Skeletal muscle cell (primary cell): ENCODE measurements at places on chromosomes 4 and X.
A peak's percentile ranks its signal among the peaks of the same experiment; 100 is the strongest.

DNA sequence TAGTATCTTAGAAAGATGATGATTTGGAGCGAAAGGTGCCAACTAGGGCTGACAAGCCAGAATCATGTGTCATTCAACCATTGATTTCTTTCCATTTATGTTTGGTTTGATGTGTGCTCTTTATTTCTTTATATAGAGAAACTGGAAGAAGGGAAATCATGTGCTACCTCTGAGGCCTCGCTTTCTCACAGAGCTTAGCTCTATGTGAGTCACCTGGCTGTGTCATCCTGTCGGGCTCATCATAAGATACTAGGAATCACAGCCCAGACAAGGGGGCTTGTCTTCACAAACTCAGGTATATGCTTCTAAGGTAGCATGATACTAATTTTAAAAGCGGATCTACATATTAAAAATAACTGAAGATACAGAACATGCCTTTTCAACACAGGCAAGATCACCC, 81.7 kb upstream of the GPM6B start:
- no peak for DNase-seq

- no peak for DNase-seq
Measured at GRCh38 chrX:68824565-68825125, 4.2 kb upstream of the EFNB1 start.

DNA sequence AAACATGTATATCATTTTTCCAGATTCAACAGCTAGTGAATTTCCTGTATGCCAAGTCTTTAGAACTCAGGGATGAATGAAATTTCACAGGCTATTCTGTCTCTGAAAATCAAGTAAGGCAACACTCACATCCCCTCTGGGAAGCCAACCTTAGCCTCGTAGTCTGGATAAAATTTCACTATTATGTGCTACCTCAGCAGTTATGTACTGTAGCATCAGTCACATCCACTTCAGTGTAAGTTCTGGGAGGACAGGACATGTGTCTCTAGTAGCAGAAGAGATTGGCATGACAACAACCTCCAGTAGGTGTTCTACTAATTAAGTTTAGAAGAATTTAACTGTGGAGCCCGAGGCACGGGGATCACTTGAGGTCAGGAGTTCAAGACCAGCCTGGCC, 42.4 kb upstream of the HS3ST1 start:
- DNase-seq = no peak

GRCh38 chr4:100494166-100494565, 23.7 kb downstream of the EMCN start:
- DNase-seq = no peak

GRCh38 chr4:88147799-88148217, 10.6 kb downstream of the ABCG2 start:
- DNase-seq = no peak

DNA sequence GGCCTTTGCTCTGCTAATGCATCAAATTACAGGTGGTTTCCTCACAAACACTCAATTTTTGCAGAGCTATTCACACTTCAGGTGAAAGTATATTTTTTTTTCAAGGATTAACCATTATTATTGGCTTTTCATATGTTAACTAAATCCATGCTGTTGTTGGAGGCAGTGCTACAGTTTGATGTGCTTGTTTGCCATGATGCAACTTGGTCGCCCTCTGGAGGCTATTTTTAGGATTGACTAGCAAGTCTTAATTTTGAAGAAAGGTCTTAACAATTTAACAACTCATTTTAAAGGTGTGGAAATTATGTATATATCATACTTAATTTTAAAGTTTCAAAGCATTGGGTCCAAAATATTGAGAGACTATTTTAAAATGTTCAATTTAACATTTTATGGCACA, 168.8 kb upstream of the FAM47A start:
- DNase-seq = peak; percentile 3

- DNase-seq = no peak
Measured at GRCh38 chrX:103877571-103877970, 45.5 kb upstream of the RAB9B start.

- no peak for DNase-seq
Measured at GRCh38 chrX:125621588-125621927, 301.9 kb downstream of the TEX13C start.

DNA sequence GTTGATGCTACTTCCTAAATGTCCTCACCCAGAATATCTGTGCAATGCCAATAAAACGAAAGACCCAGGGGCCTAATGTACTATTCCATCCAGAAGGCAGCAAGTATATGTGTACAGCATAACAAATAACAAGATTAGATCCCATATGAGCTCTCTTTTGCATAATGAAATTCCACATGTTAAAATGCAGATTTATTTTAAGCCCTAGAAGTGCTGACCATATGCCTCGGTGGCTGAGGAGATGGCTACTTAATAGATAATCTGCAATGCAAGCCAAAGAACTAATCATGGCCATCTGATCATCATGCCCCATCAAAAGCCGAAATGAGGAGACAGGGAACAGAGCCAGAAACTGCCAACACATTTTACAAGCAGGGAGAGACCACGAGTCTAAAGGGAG, 293.5 kb downstream of the KCNIP4 start:
- peak; percentile 21 for DNase-seq

DNA sequence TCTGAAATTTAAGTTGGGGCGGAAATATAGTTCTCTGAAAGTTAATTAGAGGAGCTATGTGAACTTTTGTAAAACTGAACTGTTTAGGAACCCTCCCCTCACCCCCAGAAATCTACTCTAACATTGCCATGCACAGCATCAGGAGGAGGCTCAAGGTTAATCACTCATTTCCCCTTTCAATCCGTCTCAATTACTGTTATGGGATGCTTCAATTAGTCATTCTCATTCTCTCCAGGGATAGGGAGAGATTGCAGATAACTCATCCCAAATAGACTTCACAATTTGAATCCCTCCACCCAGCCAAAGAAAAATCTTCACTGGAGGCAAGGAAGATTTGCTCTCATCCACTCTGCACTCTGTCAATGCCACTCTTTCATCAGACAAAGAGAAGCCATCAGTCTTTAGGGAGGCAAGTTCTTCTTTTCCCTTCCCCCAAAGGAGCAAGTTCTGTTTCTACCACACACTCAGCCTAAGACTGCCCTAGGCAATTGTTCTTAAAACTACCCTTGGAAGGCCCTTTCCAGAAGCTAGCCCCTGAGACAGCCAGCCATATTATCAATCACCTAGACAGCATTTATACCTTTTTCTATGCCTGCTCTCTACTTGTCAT, 140.4 kb downstream of the SLC10A7 start:
- DNase-seq = no peak

DNA sequence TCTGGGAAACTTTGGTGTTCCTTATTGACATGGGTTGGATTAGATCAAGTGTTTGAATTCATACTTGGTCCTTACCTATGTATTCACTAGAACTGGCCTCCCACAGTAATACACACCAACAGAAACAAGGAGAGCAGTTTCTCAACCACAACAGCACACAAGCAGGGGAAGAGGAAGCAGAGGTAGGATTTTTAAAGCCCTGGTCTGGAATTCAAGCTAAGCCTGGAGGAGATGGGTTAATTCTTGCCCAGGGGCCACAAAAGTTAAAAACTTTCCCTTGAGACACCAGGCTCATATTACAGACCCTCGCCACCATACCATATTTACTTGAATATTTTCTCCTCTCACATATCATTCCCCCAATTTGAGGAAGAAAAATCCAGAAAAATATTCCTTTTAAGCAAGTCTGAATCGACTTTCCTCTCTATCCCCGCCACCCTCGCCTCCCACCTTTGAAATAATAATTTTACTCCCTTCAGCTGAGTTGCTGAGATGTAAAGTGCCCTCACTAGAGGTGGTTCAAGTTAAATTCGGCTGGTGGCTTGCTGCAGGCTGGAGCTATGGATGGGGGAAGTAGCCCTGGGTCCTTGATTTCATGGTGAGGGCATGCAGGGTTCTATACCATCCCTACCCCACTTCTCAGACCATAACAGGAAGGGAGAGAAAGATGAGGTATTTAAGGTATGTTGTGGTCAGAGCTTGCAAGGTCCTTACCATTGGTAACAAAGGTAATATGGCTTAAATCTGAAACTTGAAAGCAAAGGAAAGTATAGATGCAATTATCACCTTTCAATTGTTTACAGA, 440.2 kb downstream of the INPP4B start:
- DNase-seq = no peak

- DNase-seq = no peak
Measured at GRCh38 chr4:119498527-119498926, 130.1 kb downstream of the PDE5A start.

- DNase-seq = peak; percentile 9
Measured at GRCh38 chr4:89640620-89641366, 196.2 kb downstream of the SNCA start.

DNA sequence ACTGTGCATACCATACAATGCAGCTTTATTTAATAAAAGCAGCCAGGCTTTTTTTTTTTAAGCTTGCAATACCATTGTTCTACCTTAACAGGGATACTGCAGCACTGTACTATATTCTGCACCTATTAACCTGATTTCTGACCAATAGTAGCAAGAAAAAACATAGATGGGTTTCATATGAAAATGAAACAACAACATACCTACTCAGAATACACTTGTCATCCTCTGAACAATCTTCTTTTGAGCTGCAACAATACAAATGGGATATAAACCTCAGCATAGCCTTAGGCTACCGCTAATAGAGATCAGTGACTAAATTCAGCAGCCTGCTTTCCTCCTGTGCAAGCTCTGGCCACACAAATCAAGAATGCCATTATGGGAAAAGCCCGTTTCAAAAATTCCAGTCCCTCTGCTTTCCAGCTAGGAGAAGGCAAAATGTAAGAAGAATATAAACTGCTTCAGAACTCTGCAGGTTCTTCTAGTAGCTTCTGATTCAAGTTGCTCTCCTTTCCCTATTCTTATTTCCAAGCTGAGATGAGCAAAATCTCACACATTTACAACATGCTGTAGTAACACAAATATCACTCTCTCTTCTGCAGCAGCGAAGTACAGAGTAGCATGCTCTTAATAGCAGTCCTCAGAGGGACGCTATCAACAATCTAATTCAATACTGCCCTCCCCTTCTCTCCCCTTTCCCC, 143.4 kb downstream of the KLHL13 start:
- no peak for DNase-seq

DNA sequence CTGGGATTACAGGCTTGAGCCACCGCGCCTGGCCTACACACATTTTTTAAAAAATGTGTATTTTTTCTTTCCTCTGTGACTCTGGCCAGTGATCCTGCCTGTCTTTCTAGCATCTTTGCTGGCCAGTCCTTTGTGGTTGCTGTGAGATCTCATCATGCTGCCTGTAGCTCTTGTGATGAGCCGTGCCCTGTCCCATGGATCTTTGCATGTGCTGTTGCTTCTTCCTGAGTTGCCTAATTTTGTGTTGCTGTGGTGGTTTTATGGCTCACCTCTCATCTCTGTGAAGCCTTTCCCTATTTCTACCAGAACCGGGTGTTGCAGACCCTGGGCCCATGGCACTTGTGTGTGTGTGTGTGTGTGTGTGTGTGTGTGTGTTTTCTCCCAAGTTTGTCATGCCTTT, 8.3 kb downstream of the NSD2 start:
- DNase-seq = no peak

- DNase-seq = no peak
Measured at GRCh38 chr4:6236816-6237390, 32.7 kb upstream of the WFS1 start.

DNA sequence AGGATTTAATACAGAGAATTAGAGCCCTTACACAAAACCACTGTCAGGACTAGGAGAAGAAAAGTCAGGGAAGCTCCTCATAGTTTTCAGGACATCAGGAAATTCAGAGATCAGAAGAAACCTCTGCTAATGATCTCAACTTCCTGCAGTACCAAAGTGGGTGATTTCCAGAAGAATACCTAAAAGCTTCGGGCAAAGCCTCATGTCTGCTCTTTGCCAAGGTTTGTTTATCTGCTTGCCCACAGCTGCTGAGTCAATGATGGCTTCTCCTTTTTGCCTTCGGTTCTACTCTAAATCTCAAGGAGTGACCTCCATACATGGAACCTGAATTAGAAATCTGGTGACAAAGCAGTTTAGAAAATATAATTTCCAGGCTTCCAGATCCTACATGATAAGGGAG, 68.4 kb downstream of the USP38 start:
- no peak for DNase-seq

- no peak for DNase-seq
Measured at GRCh38 chrX:70488856-70489255, 44.2 kb downstream of the DLG3 start.

- no peak for DNase-seq
Measured at GRCh38 chrX:16567681-16568080, 82.3 kb upstream of the S100G start.

- DNase-seq = no peak
Measured at GRCh38 chr4:20754036-20754435, 53.8 kb downstream of the PACRGL start.

- DNase-seq = peak; percentile 54
Measured at GRCh38 chr4:112075129-112075753, 70.0 kb upstream of the FAM241A start.

DNA sequence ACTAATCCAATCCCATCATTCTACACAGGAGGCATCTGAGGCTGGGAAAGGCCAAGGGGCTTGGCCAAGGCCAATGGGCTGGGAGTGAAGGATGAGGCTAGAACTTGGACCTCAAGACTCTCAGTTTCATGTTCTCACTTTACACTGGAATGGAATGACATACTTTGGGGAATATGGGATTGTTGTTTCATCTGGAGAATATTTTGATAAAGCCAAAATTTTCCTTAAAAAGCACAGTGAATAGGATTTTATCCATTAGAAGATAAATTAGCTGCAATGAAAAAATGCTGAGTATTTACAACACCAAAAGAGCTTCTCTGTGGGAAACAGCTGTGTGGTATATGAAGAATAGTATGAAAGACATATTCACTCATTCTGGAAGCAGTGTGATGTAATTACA, 29.3 kb downstream of the SMIM20 start:
- DNase-seq = no peak

DNA sequence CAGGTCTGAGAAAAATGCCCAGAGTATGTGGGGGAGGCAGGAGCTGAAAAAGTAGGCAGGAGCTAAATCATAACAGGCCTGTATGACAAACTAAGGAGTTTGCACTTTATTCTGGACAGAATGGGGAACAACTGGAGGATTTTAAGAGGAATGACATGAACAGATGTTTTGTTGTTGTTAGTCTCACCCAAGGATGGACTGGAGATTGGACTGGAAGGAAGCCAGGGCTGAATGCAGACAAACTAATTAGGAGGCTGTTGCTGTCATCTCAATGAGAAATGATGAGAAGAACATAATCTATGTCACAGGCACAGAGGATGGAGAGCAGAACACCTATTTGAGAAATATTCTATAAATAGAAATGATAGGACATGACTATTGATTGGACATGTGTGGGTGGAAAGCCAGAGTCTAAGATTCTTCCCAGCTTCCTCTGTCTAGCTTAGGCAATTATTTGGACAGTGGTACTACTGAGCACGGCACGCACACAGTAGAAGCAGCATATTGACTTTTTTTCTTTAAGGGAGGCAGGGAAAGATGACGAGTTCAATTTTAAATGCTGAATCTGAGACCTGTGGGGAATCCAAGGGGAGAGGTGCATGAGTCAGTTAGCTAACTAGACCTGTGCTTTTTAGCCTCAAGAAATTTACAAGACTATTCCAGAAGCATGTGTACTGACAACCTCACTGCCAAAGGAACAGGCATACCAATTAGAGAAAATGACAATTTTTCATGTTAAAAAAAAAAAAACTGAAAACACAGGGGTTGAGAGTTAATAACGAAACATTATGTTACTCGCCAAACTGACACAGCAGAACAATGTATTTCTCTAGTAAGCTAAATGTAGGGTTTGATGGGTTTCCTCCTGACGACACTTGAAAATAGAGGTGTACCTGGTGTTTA, 963 bp upstream of the USO1 start:
- DNase-seq = peak; percentile 60

GRCh38 chr4:182380771-182381181, 137.6 kb downstream of the TENM3 start:
- DNase-seq = peak; percentile 73

- no peak for DNase-seq
Measured at GRCh38 chr4:139919004-139919403, 235.0 kb downstream of the MAML3 start.
